ENCODE measurements at places on chromosomes 11 and 22. TPM values are rescaled to one million over a fixed set of nuclear protein-coding genes. Genes with fewer than 3 reads are reported as not detected.

DGCR6 gene
- total RNA-seq, result 13.1 TPM

OR8G5 gene
- total RNA-seq, result not detected

OR4A16 gene
- not detected for total RNA-seq

SORL1 gene
- 3.3 TPM for total RNA-seq

KCNK4 gene
- total RNA-seq, result not detected

TMPRSS5 gene
- 1.4 TPM for total RNA-seq

MUC2 gene
- total RNA-seq, result not detected

WBP2NL gene
- total RNA-seq, result 0.22 TPM

SLC22A6 gene
- total RNA-seq, result not detected

PHOX2A gene
- not detected for total RNA-seq

SMIM35 gene
- 0.09 TPM for total RNA-seq

OR5P2 gene
- total RNA-seq, result not detected

TRIM49C gene
- not detected for total RNA-seq

NPTXR gene
- 1.7 TPM for total RNA-seq

MRGPRX4 gene
- total RNA-seq, result not detected
